ENCODE measurements at places on chromosomes 4 and X.

DNA sequence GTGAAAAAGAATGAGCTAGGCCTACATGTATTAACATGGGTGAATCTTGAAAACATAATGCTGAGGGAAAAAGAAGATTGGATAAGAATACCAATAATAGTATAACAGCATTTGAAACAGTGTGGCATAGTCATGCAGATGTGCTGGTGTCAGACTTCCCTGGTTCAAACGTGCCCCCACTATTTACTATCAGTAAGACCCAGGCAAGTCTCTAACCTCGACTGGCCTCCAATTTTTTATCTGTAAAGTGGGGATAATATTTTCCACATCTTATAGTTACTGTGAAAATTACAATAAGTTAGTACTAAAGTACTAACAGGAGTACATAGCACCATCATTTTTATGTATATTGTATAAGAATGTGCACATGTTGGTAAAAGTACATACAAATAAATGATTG lies 17.0 kb upstream of the SLAIN2 start:
- no peak for DNase-seq

DNA sequence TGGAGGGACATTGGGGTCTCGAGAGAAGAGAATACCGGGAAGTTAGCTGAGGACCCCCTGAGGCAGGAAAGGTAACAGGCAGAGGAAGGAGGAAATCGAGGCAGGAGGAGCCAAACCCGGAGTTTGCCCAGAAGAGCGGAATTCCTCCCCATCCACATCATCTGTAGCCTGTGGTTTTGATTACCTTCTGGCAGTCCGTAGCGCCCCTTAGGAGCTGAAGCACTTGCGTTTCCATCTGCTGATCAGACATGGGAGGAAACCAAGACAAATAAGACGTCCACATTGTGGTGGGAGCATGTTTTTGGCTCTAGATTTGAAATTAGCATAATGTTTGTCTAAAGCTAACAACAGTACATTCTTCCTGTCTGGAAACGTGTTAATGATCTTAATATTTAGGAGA lies 26.8 kb upstream of the HMX1 start:
- peak; percentile 68 for DNase-seq

GRCh38 chrX:119235051-119235511 lies 1.0 kb upstream of the PGRMC1 start:
- peak; percentile 73 for DNase-seq

- DNase-seq = no peak
Measured at GRCh38 chrX:67564475-67564874, 20.7 kb downstream of the AR start.

- no peak for DNase-seq
Measured at GRCh38 chrX:155127940-155128339, 56.6 kb downstream of the BRCC3 start.

- DNase-seq = no peak
Measured at GRCh38 chr4:58254291-58254690, 1144.1 kb upstream of the IGFBP7 start.

DNA sequence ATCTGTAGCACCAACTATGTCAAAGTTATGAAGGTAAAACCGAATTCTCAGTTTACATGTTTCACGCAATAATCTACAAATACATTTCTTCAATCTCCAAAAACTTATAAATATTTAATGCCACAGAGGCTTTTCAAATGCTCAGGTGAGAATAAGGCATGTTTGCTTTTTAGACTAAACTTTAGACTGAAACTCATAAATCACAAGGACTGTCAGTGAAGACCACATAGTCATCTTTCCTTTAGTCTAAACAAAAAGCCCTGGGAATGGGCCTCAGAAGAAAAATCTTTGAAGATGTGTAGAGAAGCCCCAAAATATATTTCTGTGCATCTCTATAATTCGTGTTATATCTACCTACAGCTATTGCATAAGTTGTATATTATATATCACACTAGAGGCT lies 54.5 kb upstream of the DCTD start:
- no peak for DNase-seq

- DNase-seq = peak; percentile 31
Measured at GRCh38 chrX:11381464-11381863, 88.3 kb downstream of the AMELX start.

Measured in left hindlimb (tissue), 1 donor.